Activated CD4-positive, alpha-beta memory T cell treated with anti-CD3 and anti-CD28 coated beads for 36 hours (primary cell): ENCODE measurements at places on chromosomes 5 and 9. TPM values are rescaled to one million over a fixed set of nuclear protein-coding genes. Genes with fewer than 3 reads are reported as not detected.

- H3K4me3 ChIP-seq = no peak overlapping the region
- H3K27ac ChIP-seq = no peak overlapping the region
- H3K4me1 ChIP-seq = no peaks in the 10 kb centered on the region
- no peaks in the 10 kb centered on the region for H3K36me3 ChIP-seq
- no peaks in the 10 kb centered on the region for H3K27me3 ChIP-seq
Observed at GRCh38 chr9:123472862-123473614, 117.0 kb downstream of the CRB2 start.

DNAH5 gene
- total RNA-seq = not detected

GRCh38 chr5:142396436-142397038 lies 71.7 kb upstream of the SPRY4 start:
- H3K27ac ChIP-seq = no peak overlapping the region
- H3K4me3 ChIP-seq = no peak overlapping the region
- no peaks in the 10 kb centered on the region for H3K36me3 ChIP-seq
- no peak for DNase-seq
- no peaks in the 10 kb centered on the region for H3K27me3 ChIP-seq
- H3K4me1 ChIP-seq = no peaks in the 10 kb centered on the region

- H3K36me3 ChIP-seq = no peaks in the 10 kb centered on the region
- H3K4me3 ChIP-seq = no peak overlapping the region
- no peak for DNase-seq
- no peaks in the 10 kb centered on the region for H3K4me1 ChIP-seq
- H3K27me3 ChIP-seq = peaks cover 4% of the 10 kb centered on the region
Observed at GRCh38 chr9:134317790-134318414, 8.4 kb upstream of the RXRA start.

SLC45A2 gene
- not detected for total RNA-seq

DNA sequence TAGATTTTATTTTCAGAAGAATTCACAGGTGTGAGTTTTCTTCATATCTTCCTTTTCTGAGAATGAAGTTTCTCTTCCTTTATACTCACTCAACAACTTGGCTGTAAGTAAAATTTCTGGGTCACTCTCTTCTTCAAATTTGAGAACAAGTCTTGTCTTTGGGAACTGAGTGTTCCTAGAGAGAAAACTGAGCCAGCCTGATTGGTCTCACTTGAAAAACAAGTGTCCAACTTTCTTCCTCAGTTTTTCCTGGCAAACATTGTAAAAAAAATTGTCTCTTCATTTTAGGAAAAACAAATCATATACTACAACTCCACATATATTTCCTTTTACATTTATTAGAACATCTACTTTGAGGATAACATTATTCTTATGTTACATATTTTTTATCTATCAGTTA lies 156.1 kb upstream of the GHR start:
- H3K4me3 ChIP-seq = no peak overlapping the region
- no peak overlapping the region for H3K27ac ChIP-seq
- H3K27me3 ChIP-seq = no peaks in the 10 kb centered on the region
- no peak for DNase-seq

DNA sequence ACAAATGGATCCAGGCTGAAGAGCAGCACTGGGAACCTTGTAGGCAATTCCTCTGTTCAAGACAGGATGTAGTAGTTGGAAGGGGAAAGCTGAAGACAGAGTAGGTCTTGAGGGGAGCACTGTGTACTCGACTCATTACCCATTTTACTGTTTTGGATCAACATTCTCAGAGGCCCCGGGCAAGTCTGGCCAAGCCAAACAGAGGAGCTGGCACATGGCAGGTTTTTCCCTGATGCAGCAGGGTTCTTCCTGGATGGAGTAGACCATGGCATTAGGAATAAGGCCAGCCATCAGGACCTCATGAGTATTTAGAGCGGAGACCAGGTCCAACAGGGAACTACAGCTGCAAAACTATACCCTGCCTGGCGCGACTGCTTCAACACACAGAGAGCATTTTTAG lies 4.4 kb downstream of the SVEP1 start:
- H3K4me1 ChIP-seq = peaks cover 2% of the 10 kb centered on the region
- no peak for DNase-seq
- H3K27ac ChIP-seq = no peak overlapping the region

DNA sequence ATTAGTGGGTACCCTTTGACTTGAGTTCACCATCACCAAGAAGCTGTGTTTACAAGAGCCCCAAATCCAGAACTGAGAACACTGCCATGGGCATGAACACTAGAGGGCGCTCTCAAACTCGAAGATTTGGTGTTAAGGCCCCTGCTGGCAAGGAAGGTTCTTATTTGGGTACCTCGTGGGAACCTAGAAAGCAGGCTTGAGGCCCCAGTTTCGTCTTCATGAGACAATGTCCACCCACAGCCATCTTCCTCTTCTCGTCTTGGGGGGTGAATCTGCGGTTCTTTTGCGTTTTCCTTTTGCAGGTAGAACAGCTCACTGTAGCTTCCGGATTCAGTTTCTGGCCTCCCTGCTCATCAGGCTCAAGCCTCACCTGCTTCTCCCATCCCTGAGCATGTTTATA lies 184.0 kb downstream of the SEMA5A start:
- no peaks in the 10 kb centered on the region for H3K27me3 ChIP-seq
- no peak overlapping the region for H3K27ac ChIP-seq
- H3K36me3 ChIP-seq = no peaks in the 10 kb centered on the region
- H3K4me1 ChIP-seq = peaks cover 19% of the 10 kb centered on the region
- no peak overlapping the region for H3K4me3 ChIP-seq

TTC23L gene
- total RNA-seq = not detected

DNA sequence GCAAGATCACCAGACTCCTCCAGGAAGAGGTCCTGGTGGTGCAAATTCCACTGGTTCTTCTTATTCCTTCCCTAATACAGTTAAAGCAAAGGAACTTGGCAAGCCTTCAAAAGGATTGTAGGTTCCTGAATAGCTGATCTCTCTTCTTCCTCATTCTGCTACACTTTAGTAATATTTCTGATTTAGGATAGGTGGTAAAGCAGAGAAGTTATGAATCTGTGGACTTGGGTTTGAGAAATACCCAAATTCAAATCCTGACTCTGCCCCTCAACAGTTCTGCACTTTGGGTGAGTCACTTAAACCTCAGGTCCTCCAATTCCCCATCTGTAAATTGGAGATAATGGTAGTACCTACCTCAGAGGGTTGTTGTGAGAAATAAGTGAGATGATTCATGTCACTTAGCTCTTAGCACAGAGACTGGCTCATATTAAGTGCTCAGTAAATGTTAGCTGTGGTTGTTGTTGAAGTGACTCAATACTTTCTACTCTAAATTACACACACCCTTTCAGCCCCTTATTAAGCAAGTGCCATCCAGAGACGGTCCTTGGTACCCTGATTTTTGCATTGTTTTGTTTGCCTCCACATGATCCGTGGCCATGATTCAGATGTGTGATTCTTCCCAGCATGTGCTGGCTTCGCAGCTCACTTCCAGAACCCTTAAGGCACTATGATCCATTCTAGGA lies 5.2 kb downstream of the SH3RF2 start:
- H3K27ac ChIP-seq = no peak overlapping the region
- H3K4me1 ChIP-seq = peaks cover 36% of the 10 kb centered on the region
- peaks cover 43% of the 10 kb centered on the region for H3K27me3 ChIP-seq
- DNase-seq = no peak
- H3K36me3 ChIP-seq = no peaks in the 10 kb centered on the region

DNA sequence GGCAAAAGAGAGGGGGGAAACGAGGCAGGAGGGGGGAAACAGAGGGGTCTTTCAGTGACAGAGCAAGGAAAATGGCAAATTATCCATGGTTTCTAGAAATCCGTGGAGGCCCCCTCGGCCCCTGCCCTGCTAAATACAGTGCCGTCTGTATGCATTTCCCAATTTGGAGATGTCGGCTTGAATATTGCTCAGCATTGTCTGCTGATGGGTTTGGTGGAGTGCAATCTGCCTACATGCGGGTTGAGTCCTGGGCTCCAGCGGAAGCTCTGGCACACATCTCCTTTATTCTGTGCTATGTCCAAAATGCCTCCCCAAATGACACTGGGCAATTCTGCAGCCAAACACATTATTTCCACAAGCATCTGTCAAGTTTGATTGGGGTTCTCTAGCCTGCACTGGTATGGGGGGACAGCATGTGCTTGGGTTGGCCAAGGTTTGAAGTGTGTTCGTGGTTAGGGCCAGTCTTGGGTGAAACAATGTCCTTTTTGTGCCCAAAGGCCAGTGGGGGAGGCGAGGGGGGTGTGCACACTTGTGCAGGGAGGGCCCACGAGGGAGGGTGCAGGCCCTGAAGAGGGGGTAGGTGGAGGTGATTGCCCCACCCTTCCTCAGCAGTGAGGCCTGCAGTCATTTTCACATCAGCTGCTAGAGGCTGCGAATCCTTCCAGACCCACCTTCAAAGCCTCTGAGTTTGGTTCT lies 6.2 kb upstream of the NEUROG1 start:
- no peak overlapping the region for H3K4me3 ChIP-seq
- H3K27me3 ChIP-seq = peaks cover 83% of the 10 kb centered on the region
- no peak overlapping the region for H3K27ac ChIP-seq
- DNase-seq = no peak
- peaks cover 10% of the 10 kb centered on the region for H3K4me1 ChIP-seq

ELAVL2 gene
- total RNA-seq = not detected

FNBP1 gene
- 215 TPM for total RNA-seq
